ACHN (cell line): ENCODE measurements at places on chromosomes 7 and 10.

DNA sequence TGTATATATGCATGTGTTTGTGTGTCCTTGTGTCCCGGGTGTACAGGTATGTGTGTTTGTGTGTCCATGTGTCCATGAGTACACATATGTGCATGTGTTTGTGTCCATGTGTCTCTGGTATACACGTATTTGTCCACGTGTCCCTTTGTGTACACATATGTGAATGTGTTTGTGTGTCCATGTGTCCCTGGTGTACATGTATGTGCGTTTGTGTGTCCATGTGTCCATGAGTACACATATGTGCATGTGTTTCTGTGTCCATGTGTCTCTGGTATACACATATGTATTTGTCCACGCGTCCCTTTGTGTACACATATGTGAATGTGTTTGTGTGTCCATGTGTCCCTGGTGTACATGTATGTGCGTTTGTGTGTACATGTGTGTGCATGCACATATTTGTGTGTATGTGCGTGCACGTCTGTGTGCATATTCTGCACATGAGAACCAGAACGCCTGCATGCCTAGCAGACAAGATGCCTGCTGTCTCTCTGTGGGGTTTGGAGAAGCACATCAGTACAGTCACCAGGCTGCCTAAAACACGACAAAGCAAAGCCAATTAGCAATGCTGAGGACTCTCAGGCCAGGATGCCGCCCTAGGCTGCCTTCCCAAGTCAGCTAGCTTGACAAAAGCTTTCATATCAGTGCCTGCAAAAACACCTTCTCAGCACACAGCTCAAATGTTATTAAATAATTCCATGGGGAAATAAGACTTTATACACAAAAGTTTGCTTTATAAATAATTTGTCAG lies 327.8 kb downstream of the PTPRN2 start:
- DNase-seq, result no peak

GRCh38 chr10:64040781-64041180 lies 519.6 kb downstream of the REEP3 start:
- DNase-seq, result no peak

- DNase-seq, result no peak
Measured at GRCh38 chr10:60035984-60036383, 129.6 kb upstream of the CCDC6 start.

DNA sequence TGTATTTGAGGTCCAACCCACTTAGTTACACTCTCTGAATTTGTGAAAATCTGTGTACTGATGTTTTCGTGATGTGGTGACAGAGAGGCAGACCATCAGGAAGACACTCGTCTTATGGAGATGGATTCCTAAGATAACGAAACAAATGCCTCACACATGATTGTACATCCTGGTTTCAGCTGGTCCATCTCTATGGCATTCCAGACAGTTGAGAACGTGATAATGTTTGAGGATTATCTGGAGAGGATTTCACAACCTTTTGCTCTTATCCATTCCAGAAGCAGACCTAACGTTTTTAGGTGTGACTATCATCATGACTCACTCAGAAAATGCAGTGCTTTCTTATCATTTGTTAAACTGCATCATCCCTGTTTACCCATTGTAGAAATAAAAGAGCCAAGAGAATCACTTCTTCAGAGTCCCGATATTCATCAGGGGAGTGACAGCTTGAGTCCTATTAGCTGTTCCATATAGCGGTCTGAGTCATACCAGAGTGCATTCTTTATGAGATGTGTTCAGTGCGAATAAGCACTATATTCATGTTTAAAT lies 74.5 kb downstream of the BMPER start:
- DNase-seq, result peak; percentile 42

GRCh38 chr7:106196460-106197021 lies 84.4 kb upstream of the SYPL1 start:
- DNase-seq, result no peak

DNA sequence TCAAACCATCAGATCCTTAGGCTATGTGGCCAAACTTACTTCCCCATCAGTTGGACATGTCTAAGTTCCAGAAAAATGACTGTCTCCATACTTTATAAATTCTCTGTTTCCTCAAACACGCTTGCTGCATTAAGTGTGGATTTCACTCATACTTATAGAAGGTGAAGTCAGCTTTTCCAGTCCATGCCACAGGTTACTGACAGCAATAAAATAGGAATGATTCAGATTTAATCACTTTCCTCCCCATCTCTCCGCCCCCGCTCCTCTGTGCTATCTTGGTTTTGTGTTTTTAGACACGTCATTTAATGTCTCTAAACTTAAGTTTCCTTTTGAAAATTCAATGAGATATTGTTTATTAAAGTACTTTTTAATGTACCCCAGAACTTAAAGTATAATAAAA lies 1098.0 kb upstream of the C7orf33 start:
- DNase-seq, result no peak

GRCh38 chr7:31683445-31684225 lies 3.4 kb upstream of the PPP1R17 start:
- DNase-seq, result no peak

GRCh38 chr7:48251766-48252165 lies 80.5 kb downstream of the ABCA13 start:
- DNase-seq, result no peak

DNA sequence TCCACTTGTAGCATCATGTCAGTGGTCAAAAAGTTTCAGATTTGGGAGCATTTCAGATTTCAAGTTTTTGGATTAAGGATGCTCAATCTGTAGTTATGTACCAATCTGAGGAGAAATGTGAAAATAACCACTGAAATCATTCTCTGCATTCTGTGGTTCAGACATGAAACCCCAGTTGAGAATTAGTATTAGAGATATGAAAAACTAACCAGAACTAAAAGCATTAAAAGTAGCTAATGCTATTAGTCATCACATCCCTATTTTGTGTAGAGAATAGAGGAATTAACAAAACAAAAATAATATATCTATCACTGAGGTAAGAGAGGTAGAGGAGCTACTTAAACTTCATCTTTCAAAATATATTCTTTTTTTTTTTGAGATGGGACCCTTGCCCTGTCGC lies 28.0 kb downstream of the MICU1 start:
- no peak for DNase-seq

DNA sequence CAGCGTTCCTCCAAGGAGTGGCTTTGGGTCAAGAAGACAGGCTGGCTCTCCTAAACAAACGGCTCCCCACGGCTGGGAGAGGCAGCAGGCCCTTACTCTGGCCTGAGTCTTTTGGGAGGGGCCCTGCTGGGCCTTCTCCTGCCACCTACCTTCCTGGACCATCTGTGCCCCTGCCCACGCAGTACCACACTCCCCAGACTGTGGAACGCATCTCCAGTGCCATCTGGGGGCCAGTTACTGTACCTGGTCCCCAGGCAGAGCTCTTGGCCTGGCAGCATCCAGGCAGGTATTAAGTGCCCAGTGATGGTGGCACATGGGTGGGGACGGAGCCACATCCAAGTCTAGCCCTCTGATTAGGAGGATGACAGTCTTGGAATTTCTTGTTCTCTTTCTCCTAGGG lies 14.4 kb downstream of the ALKBH4 start:
- DNase-seq, result peak; percentile 38

DNA sequence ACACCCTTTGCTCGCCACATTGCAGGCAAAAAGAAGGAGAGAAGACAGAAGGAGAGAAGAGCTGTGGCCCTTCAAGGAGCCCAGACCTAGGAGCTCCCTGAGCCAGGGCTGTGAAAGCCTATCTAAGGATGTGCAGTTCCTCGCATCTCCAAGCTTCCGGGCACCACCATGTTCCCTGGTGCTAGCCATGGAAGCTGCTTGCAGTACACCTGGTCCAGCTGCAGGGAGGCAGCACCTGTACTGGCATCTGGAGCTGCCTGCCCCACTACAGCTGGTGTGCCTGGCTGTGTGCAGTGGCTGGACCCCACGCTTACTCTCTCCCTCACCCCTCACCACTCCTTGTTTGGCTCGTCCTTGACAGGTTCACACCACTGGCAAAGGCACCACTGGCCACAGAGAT lies 1111.8 kb upstream of the POT1 start:
- no peak for DNase-seq

DNA sequence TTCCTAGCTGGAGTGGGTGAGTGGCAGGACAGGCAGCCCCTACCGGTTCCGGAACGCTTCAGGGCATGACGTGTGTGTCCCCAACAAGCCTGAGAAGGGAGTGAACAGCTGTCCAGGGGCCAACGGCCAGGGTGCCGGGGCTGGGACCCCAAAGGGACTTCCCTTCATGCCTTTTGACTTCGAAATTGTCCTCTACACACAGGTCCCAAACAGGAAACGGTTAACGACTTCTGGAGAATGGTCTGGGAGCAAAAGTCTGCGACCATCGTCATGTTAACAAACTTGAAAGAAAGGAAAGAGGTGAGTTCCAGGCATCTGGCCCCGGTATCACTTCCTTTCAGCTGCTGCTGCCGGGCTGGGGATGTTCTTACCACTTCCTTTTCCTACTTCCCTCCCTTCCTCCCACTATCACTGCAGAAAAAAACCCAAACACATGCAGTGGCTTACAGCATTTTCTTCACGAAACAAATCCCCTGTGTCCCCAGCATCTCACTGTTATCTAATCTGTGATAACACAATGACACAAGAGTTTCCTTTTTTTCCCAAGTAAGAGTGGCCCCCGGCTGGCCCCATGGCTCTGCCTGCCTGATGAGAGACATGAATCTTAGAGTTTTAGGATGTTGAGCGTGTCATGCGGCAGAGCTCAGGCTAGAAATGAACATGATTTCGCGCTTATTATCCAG lies 63.2 kb downstream of the MKI67 start:
- no peak for DNase-seq

DNA sequence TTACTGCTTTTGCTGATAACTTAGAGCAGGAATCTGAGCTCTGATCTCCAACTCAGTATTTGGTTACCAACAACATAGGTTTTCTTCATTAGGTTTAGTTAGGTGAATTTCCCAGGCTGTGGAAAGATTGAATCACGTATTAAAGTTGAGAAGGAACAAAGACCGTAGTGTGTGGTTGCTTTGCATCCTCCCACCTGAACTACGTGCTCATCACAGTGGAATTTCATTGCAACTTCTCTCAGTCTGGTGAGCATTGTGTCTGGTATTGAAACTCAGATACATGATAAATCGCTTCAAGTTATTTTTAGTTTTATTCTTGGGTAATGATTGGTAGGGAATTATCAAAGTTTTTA lies 139.4 kb upstream of the AKR1E2 start:
- peak; percentile 70 for DNase-seq

- DNase-seq, result no peak
Measured at GRCh38 chr10:118912961-118913600, 116.4 kb upstream of the NANOS1 start.

DNA sequence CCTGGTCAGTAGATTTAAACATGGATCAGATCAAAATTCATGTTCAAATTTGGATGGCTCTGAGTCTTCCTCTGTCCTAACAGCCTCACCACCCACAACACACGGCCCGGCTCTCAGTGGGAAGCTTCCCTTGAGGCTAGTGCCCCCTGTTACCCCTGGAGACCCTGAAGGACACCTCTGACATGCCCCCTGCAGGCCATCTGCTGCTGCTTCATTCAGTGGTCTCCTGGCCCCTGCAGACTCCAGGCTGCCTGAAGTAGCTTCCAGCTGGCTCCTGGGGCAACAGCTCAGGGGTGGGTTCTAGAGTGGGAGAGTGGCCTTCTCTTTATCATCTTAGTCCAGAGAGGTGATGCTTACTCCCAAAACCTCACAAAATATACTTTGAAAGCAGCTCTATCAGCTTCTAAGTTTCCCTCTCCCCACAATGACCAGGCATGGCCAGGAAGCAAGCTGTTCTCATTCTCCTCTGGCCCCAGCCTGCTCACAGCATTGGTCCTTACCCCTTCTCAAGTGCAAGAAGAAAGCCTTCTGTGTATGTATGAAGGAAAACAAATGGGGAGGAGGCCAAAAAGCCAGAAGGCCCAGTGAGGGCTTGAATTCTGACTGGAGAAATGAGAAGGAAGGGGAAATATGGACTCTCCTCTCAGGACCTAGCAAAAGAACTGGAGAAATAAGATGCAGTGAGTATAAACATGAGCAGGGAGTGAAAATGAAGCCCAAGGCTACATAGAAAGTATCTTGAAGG lies 189.6 kb upstream of the INHBA start:
- DNase-seq, result peak; percentile 30

DNA sequence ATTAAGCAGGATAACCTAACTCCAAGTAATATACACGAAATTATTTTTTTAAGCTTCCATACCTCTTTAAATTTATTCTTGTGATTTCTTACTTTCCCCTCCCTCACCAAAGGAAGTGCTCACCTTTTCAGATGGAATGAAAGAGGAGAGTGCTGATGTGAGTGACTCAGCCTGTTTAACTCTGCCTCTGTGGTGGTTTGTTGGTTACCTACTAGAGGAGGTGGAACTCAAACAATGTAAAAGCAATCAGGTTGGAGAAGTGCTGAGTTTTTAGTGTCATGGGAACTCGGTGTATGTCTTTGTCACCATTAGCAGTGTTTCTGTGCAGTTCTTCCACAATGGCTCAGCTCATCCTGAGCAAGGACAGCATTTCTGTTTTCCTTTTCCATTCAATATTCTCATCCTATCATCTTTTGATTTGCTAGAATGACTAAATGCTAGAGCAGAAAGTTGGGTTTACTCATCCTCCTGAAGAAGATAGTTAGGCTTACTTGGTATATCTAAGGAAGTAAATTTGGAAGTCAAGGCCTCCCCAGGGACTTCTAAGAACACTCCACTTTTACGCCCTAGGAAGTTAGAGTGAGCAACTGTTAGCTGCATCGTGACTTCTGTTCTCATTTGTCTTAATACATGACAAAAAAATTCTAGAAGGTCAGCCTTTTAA lies 6.0 kb downstream of the ADD3 start:
- DNase-seq, result no peak

DNA sequence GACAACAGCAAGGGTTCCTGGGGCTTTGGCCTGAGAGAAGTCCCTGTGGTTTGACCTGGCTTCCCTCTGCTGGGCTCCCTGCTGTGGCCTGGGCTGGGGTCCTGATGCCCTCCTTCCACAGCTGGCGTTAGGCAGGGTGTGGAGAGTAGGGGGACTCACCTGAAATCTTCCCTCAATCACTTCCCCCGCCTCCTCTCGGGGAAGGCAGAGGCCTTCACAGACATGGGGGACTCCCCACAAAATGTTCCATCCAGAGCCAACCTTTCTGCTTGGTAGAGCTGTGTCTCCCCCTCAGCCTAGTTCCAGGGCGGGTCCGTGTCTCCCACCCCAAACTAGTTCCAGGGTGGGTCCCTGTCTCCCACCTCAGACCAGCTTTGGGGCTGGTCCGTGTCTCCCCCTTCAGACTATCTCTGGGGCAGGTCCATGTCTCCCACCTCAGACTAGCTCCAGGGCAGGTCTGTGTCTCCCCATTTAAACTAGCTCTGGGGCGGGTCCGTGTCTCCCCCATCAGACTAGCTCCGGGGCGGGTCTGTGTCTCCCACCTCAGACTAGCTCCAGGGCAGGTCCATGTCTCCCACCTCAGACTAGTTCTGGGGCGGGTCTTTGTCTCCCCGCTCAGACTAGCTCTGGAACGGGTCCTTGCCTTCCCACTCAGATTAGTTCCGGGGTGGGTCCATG lies 2.2 kb downstream of the PVRIG start:
- DNase-seq, result no peak
